ENCODE measurements at places on chromosomes 7 and 10.
A peak's percentile ranks its signal among the peaks of the same experiment; 100 is the strongest.

- no peak for DNase-seq
Measured at GRCh38 chr7:95327356-95327755, 3.0 kb upstream of the PON1 start.

DNA sequence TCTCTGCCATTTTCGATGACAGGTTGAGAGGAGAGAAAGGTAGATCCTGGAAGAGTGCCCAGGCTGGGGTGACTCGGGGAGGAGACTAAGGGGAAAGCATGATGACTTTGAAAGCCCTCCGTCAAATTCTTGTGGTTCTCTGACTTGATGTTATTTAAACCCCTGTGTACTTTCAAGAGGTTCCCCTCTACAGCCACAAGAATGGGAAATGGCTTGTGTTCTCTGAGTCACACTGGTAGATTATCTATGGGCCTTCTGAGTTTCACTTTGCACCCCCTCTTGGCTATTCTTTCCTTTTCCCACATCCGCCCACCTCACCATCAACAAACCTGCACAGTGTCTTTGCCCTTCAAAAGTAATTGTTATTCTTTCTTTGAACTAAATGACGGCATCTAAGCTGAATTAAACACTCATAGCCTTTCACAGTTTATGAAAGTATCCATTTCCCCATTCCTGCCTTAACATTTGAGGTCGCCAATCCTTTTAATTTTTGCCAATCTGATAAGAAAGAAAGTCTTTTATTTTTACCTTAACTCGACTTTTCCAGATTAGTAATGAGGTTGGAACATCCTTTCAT, 24.1 kb downstream of the PRF1 start:
- no peak for DNase-seq

DNA sequence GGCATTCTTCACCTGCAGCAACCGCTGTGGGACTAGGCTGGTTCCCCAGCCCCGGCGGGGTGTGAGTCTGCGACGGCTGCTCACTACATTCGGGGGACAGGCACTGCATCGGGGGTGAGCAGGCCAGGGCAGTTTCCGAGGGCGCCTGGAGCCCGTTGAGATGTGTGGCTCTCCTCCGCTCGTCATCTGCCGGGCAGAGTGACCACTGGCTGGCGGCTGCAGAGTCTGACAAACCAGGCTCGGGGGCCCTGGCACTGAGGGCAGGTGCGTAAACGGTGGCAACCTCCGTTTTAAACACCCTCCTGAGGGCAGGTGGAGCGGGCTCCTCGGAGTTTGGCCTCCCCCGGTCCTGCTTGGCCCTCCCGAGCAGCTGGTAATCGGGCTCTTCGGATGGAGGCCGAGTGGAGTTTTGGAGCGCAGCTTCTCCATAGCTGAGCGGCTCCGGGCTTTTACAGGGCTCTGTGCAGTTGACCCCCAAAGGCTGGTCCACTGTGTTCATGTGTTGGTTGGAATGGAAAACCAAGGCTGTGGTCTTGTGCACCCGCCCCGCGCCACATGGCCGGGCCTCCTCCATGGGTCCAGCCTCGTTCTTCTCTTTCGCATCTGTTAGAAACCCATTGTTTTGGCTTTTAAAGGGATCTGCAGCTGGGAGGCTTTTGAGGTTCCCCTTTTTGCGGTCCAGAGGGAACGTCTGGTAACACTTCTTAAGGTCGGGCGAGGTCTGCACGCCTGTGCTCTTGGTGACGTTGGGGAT, 20.9 kb downstream of the INSYN2A start:
- no peak for DNase-seq

- DNase-seq, result no peak
Measured at GRCh38 chr10:49778197-49778596, 16.1 kb upstream of the OGDHL start.

GRCh38 chr7:65798111-65799075, 74.5 kb upstream of the VKORC1L1 start:
- peak; percentile 14 for DNase-seq

DNA sequence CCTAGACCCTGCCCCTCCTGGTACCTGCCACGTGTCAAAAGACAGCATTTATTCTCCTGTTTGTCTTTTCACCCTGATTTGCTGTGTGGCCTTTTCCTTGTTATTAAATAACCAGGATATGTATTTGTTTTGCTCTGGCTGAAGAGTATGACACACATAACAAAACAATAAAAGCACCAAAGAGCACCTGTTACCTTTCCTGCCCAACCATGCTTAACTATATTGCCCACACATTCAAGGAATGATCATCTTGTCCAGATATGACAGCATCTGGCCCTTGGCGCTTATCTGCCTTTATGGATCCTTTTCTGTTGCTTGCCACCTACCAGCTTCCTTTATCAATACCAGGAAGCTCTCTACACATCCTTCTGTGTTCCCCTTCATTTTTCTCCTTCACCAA, 357.7 kb downstream of the FGFR2 start:
- no peak for DNase-seq

DNA sequence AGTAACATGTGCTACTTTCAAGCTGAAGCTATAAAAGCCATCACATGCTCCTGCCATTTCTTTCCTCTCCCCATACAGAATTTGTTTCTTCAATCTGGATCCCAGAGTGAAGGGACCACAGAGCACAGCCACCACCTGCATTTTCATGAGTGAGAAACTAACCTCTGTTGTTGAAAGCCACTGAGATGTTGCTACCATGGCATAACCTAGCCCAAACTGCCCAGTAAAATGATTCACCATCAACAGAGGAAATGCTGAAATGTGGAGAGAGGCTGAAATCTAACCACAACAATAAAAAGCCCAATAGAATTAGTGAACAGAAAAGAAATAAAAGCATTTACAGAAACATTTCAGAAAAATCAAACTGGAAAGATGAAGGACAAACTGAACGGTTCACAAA, 125.2 kb downstream of the AMPH start:
- DNase-seq, result peak; percentile 40

- peak; percentile 27 for DNase-seq
Measured at GRCh38 chr7:101058355-101058754, 26.9 kb upstream of the TRIM56 start.

DNA sequence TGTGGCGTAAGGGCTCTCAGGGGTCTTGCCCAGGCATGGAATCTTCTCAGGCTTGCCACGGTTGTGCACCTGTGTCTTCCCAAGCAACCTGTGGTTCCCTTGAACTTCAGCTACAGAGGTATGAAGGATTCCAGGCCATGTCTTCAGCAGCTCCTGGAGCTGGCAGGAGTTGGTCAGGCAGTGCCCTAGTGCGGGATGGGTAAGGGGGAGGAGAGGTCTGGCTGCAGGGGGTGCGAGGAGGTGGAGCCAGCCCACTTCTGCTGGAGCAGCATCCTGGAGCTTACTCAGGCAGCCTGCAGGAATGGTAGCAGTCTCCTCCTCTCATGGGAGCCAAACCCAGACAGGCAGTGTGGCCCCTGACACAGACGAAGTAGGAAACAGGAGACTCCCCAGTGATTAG, 3.8 kb upstream of the TRIL start:
- no peak for DNase-seq

DNA sequence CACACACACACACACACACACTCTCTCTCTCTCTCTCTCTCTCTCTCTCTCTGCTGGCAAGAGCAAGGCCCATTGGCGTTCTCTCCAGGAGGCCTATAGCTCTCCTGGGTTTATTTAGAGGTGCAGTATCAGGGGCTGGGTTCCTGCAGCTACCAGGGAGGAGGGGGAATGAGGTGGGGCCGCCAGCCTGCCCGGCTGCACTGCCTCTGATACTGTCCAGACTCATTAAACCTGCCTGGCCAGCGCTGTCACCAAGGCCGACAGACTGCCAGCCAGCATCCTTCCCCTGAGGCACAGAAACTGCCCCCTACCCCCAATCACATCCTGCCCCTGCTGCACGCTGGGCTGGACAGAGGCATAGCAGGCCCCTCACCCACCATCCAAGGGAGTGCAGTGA, 4.3 kb downstream of the PRRT4 start:
- DNase-seq, result no peak

DNA sequence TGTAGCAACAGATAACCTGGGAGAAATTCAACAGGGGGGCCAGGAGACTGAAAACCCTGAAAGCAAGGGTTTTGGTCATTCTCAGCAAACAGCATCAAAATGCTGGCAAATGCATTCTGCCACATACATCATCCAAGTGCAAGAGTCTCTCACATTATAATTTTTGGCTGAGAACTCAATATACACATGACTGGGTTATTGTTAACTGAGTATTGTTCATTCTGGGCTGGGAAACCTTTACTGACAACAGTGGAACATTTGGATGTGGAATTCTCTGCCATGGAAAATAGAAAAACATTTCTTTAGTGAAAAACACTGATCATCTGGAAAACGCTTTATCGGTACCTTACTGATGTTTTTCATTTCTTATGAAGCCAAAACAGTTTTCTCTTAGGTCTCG, 73.1 kb upstream of the MET start:
- DNase-seq, result no peak

GRCh38 chr10:99560277-99561126, 27.8 kb downstream of the NKX2-3 start:
- DNase-seq, result peak; percentile 25

DNA sequence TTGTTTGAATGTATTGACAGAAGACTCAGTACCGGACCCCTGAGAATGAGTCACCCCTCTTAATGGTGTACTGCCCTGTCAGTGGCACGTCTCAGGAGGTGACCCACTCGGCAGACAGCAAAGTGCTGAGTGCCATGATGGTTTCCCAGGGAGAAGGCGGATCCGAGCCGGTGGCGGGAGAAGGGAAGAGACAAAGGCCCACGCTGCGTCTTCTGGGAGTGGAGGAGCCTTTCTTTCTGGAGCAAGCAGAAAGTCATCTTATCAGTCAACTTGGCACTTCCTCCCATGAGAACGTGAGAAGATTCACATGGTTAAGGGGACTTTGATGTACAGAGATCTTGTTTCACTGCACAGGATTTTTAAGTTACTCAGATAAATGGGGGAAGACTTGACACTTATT, 14.6 kb upstream of the PPP2R2D start:
- DNase-seq, result no peak

DNA sequence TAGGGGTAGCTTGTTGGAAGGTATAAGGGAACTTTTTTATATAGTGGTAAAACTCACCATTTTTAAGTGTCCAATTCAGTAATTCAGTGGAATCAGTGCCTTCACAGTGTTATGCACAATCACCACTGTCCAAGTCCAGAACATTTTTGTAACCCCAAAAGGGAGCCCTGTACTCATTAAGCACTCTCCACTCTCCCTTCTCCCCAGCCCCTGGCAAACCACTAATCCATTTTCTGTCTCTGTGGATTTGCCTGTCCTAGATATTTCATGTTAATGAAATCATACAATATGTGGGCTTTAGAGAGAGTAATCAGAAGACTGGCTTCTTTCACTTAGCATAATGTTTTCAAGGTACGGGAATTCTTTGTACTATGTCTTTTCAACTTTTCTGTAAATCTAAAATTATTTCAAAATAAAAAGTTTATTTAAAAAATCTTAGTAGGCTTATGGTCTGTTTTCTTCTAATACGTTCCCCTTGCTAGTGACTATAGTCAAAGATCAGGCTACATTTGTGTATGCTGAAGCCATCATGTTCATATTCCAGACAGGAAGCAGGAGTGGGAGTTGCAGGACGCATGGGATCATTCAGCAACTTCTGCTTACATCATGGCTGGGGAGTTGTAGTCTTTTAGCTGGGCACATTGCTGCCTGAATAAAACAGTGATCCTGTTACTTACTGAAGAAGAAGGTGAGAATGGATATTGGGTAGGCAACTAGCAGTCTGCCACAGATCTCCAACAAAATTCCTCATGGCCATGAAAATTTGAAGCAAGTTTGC, 35.4 kb upstream of the TAX1BP1 start:
- no peak for DNase-seq

GRCh38 chr10:44975431-44976331, 2.9 kb downstream of the DEPP1 start:
- DNase-seq, result no peak

DNA sequence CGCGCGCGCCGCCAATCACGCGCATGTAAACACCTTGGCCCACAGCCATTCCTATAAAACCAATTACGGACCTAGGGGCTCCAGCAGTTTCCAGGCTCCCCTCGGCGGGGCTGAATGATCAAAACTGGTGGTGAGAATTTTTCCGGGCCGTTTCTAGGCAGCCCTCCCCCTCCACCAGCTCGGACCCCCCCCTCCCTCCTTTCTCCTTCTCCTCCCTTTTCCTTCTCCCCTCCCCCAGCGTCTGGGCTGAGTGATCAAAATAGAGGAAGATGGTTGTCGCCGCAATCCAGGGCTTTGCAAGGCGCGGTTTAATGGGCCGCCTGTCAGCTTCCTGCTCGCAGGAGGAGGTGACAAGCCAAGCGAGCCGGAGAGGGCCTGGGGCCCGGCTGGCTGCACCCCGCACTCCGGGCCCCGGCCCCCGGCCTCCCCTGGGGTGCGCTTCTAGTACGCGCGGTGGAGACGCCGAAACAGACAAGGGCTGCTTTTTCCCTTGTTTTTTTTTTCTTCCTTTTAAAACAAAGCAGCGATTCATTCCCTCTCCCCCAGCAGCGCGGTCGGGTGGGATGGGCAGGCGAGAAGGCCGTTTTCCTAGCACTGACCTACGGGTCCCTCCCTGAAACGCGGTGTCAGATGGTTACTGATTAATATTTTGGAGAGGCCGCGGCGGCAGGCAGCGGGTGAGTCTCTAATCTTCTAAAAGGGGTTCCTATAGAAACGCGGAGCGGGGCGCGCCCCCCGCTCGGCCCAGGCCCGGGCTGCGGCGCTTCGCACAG, 528 bp upstream of the TNRC18 start:
- DNase-seq, result peak; percentile 99

- peak; percentile 68 for DNase-seq
Measured at GRCh38 chr7:128742206-128742605, 3.0 kb downstream of the CALU start.

GRCh38 chr7:16428672-16429071, 7.3 kb upstream of the CRPPA start:
- no peak for DNase-seq

DNA sequence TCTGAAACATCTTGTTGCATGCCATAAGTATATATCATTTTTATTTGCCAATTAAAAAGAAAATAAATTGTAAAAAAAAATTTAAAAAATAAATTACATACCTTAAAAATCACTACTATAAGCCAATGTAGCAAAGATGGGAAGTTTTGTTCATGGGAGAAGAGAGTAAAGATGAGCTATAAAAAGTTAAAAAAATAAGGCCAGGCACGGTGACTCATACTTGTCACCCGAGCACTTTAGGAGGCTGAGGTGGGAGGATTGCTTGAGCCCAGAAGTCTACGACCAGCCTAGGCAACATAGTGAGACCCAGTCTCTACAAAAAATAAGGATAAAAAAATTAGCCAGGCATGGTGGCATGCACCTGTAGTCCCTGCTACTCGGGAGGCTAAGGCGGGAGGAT, 8.4 kb upstream of the STK32C start:
- no peak for DNase-seq
